Urothelium cell line (cell line): ENCODE measurements at places on chromosomes 1 and 21.

- no peak for DNase-seq
These were observed 12.8 kb upstream of the RBP7 start for GRCh38 chr1:9984253-9984652.

DNA sequence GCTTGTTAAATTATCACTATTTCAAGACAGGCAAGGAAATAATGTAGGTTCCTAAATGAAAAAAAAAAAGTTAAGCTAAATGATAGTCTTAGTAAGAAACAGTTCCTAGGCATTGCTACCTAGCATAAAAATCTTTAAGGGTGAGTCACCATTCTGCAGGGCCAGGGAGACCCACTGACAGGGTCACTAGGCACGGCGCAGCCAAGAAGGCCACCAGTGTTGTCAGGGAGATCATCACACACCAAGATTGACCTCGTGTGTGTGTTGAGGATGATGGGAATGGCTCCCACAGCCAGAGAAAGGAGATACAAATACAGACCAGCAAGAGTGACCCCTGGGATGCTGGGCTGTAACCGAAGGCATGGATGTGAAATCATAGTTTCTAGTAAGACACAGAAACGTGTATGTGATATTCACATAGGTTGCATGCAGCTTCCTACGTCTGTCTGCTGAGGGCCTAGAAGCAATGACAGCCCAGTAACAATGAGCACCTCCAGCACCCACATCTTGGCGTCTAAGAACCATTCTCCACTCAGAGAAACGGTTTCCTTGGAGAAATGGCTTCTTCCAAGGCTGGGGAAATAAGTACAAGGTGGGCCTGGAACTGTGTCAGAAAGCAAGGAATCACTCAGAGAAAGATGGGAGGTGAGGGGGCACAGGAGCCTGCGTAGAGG, 29.1 kb downstream of the RIPK4 start:
- DNase-seq, result no peak

GRCh38 chr1:3745590-3746381, 6.5 kb upstream of the CCDC27 start:
- DNase-seq, result no peak

DNA sequence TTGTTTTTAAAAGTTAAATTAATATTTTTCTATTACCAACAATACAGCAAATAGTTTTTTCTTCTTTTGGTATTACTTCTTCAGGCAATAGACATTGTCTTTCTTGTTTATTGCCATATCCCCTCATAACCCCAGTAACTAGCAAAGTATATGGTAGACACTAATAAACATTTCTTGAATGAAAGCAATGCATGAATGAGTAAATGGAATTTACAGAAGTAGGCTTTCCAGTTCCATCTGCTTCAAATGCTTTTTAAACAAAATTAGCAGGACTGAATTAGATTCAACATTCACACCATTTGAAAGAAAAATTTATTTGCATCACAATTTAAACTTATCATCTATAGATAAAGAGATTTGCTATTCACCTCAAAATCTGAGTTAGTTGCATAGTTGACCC, 5.6 kb upstream of the DR1 start:
- DNase-seq, result no peak

GRCh38 chr1:59598120-59598440, 216.7 kb upstream of the HOOK1 start:
- DNase-seq, result no peak

GRCh38 chr1:47584249-47584648, 146.4 kb downstream of the FOXD2 start:
- DNase-seq, result no peak

DNA sequence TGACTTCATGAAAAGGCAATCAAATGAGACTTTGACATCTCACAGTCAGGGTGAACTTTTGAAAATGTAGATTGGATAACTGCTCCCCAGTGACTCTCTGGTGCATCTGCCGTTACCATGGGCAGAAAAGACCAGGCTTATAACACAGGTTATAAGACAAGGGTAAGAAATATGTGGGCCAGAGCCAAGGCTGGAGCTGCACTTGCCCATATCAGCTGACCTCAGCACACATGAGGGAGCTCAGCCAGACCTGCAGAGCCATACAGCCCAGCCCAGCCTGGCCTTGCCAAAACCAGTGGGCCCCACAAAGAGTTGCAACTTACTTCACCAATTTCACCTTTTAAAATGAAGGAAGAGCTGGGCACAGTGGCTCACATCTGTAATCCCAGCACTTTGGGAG, 11.7 kb upstream of the RGS2 start:
- no peak for DNase-seq
